Brain pericyte (primary cell): ENCODE measurements at places on chromosomes 2 and 18.

DNA sequence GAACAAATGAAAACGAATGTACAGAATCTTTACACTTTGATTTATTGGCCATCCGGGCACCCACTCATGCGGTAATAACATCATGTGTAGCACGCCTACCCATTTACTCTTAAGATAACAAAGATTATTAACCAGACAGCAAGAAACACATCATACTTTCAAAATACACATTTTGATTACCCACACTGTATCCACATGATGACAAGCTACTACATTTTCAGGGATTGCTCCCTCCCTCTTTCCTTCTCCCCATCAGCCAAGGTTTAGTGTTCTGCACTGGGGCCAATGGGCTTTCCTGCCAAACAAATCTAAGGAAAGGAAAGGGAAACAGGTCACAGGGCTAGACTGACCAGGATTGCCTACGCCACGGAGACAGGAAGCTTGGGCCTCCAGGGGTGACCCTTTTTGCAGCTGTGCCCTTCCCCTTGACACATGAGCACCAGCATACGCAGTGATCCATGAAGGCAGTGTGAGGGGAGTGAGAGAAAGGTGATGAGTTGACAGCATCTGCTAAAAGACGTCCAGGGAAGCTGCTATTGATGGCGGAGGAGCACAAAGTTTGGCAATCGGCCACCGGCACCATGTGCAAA is 76.5 kb downstream of the ZNF521 start:
- DNase-seq = no peak

DNA sequence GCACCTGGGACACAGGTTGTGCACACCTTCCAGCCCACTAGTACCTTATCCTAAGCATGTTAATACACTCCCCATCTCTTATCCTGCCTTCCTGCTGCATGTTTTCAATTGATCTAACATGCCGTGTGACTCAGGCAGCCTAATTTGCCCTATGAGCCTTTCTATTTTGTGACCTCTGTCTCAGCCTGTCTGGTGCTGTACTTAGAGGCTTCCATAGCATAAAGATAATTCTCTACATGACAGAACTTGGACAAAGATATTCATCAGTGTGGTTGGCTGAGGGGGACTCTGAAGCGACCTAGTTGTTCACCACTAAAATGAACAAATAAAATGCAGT is 8.6 kb upstream of the TMEM37 start:
- no peak for DNase-seq

DNA sequence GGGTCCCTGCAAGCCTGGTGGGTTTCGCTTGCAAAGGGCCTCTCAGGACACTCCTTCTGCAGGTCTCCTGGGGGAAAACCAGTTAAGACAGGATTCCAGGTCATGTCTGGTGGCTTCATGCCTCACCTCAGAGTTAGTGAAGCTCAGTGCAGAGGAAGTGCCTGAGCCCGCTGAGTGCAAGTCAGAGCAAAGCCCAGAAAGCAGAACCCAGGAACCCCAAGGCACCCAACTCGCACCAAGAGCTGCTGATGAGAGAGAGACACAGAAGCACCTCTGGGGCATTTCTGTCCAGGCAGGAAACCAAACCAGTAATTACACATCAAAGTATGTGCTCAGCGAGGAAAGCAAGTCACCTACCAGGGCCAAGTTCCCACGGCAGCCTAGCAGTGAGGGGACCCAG is 78.4 kb downstream of the ARHGEF4 start:
- no peak for DNase-seq

DNA sequence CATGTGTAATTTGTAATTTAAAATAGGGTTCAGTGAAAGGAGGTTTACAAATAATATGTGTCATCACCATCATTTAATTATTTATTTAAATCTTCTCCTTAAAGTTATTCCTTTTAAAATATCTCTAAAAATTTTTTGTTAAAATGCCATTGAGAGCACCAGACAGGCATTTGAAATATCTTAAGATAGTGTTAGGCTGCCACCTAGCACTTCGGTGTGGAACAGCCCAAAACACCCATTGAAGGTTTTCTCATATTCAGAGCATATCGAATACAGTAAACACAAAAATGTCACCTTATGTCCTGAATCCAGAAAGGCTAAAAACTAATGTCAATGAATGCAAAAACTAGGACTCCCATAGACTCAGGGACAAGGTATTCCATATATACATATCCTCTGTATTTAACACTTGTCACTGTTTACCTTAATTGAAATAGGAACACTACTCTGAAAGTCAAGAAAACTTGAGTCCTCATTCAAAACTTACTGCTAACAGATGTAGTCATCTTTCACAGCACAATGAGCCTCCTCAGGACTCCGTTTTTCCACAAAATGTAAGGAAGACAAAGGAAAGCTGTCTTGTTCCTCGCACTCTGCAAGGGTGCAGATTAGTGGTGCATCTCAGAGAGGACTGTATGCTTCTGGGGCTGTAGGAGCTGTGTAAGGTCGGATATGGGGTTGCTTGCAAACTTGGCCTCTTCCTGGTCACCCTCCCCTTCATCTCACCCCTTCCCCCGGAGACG is 329.5 kb downstream of the PAX3 start:
- no peak for DNase-seq

DNA sequence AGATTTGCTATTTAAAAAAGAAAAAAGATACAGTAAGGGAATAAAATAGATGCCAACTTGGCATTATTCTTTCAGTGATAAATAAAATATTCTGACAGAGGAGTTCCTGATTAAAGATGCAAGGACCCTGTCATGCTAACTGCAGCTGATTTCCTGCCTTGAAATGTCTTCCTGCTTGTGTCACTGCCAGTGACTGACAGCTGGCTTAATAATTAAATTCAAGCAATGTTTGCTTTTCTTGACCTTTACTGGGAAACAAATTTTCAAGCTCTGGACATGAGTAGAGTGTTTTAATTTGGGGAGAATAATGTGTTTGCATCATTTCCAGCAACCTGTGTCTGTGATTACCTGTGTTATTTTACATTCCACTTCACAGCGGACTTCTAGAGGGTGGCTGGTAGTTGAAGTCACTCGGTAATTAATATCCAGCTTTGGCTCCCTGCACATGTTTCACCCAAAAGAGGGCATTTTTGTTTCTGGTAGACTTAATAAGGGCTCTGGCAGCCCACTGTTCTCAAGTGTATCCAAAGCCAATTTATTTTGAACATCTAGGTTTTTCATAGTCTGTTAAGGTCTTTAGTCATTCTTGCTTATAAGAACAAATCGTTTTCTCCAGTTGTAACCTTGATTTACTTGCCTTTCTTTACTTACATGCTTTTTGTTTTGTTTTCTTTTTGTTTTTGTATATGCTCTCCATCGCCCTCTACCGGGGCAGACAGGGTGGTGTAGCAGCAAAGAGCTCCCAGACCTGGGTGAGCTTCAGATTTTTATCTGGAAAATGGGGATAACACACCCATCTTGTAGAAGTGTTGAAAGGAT is 48.5 kb upstream of the PROKR1 start:
- DNase-seq = peak; percentile 2

- no peak for DNase-seq
Observed at GRCh38 chr18:21502661-21503060, 97.8 kb downstream of the ESCO1 start.

DNA sequence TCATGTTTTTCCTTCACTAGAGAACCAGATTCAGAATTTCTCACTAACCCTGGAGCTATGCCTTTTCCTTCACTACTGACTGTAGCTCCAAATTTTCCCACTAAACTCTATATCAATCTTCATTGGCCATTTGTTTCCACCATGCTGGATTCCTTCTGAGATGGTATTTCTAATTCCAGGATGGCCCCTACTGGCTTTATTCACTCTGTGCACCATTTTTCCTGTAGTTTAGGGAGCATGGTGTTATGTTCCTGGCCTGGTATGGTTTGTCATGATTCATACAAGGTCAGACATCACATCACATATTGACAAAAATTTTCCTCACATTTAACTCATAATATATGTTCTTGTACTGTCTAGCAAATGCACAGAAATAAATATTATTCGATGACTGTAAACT is 229.2 kb upstream of the TFPI start:
- no peak for DNase-seq

DNA sequence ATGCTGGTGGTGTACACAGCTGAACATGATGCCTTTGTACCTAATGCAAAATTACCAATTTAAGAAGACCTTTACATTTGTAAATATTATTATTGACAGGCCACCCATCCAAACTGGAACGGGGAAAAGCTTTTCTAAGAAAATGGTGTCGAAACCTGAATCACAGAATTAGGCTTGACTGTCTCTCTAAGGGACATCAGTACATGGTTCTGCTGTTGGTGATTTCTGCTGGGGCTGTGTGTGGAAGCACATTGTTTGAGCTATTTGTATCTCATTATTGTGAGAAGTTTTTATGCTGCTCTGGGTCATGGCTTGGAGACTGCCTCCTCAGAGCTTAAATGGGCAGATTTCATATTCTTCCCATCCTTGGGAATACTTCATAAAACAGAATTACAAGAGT is 420.9 kb upstream of the POU3F3 start:
- DNase-seq = no peak

GRCh38 chr18:56202678-56203077 is 435.7 kb downstream of the TXNL1 start:
- DNase-seq = no peak

GRCh38 chr18:61360404-61361383 is 27.5 kb downstream of the CDH20 start:
- DNase-seq = no peak

DNA sequence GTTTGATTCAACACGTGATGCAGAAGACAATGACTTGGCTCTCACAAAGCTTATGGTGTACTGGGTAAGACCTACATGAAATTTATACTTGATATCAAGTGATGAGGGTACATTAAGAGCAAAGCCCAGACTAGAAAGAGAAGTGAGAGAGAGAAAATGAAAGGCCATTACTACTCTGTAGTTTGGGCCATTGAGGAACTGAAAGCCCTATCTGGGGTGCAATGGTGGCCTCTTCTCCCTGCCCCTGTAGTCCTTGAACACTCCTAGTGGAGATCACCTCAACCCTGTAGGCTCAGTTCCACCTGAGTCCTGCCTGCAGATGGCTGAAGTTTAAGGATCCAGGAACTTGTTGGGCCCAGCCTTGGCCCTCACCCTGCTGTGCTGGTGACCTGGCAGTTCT is 569.8 kb upstream of the MEX3C start:
- no peak for DNase-seq

GRCh38 chr18:39772155-39772919 is 2182.7 kb upstream of the PIK3C3 start:
- DNase-seq = no peak

GRCh38 chr2:52141076-52141475 is 1109.1 kb upstream of the NRXN1 start:
- DNase-seq = no peak

DNA sequence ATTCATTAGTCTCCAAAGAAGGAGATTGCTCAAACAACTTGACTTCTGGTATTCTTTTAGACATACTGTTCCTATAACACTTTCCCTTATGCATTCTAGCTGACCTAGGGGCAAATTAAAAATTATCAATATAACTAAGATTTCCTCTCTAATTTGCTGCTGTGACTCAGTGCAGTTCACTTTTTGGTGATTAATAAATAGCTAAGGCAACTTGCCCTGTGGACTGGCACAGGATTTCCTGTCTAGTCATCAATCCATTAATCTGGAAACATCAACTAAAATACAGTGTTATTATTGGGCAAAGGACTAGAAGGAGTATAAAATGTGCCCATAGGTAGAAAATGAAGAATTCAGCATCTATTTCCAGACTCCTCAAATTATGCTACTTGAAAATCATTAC is 83.5 kb upstream of the SERPINE2 start:
- no peak for DNase-seq

DNA sequence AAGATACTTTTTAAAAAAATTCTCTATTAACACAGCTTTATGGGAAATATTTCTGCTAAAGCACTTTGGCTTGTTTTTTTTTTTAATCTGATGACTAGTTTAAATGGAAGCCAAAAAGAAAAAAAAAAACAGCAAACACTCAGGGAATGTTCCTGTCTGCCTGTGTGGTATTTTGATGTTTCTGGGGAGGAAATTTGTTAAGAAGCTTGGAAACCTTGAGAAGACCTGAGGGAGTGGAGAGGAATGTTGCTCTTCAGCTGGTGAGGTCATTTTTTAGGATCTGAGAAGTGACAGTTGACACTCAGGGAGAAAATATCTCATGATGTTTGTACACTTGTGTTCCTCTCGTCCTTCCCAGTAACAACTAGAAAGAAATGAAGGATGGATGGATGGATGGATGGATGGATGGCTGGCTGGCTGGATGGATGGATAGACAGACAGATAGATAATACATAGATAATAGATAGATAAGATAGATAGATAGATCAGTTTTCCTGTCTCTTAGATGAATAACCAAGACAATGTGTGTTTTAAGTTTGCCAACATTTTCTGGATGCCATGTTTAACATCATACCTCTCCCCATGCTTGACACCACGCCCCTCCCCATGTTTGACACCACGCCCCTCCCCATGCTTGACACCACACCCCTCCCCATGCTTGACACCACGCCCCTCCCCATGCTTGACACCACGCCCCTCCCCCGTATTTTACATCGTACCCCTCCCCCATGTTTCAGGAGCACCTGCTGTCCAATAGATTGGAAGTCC is 84.8 kb downstream of the CTIF start:
- DNase-seq = no peak

GRCh38 chr18:7576685-7577084 is 9.6 kb downstream of the PTPRM start:
- no peak for DNase-seq

DNA sequence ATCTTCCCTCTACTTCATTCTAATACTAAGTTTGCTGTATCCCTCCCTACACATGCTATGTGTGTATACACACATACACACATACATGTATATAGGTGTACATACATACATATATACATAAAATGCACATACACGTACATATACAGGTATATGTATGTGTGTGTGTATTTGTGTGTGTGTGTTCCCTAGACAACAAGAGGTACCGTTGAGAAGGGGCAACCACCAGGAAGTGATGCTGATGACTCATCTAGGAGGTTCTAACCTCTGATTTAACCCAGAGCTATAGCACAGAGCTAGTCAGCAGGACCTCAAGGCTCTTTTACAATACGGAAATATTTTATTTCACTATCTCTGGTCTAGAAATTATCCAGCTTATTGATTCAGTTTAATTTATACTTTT is 139.2 kb downstream of the LAMA3 start:
- DNase-seq = no peak

DNA sequence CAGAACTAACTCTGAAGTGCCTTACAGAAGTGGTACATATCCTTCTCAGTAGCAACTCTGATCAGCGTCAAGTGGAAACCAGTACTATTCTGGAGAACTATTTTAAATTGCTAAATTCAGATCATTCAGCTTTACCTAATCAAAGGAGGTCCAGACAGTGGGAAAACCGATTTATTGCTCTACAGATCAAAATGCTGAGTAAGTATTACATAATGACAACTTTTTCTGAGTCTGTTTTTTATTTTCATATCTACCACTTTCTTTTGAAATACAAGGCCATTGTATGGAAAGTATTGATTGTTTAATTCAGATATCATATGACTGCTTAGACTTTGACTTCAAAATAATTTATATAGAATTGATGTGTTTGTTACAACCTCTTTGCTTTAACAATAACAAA is 68.7 kb downstream of the NBEAL1 start:
- no peak for DNase-seq
